Stimulated activated CD4-positive, alpha-beta T cell treated with anti-CD3 and anti-CD28 coated beads, TNF-alpha, amount 100 ng/mL, for 48 hours (primary cell): ENCODE measurements at places on chromosomes 16 and 17.
A peak's percentile ranks its signal among the peaks of the same experiment; 100 is the strongest.

DNA sequence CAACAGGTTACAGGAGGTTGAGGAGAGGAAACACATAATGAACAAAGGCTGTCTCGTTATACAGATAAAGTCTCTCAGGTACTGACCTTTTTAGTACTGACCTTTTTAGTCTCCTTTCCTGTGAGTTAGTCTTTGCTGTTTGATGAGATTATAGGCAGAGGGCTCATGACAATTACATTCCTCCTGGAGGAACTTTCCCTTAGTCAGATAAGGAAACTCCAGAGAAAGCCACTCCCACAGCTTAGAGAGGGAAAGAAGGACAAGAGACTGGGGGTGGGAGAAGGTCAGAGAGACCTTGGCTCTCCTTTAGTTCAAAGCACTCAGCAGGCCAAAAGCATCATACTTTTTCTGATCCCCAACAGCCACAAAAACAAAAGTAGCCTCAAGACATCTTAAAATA, 15.3 kb upstream of the PSMD7 start:
- no peak for DNase-seq

- no peak for DNase-seq
Observed at GRCh38 chr16:1113889-1114526, 18.0 kb upstream of the C1QTNF8 start.

DNA sequence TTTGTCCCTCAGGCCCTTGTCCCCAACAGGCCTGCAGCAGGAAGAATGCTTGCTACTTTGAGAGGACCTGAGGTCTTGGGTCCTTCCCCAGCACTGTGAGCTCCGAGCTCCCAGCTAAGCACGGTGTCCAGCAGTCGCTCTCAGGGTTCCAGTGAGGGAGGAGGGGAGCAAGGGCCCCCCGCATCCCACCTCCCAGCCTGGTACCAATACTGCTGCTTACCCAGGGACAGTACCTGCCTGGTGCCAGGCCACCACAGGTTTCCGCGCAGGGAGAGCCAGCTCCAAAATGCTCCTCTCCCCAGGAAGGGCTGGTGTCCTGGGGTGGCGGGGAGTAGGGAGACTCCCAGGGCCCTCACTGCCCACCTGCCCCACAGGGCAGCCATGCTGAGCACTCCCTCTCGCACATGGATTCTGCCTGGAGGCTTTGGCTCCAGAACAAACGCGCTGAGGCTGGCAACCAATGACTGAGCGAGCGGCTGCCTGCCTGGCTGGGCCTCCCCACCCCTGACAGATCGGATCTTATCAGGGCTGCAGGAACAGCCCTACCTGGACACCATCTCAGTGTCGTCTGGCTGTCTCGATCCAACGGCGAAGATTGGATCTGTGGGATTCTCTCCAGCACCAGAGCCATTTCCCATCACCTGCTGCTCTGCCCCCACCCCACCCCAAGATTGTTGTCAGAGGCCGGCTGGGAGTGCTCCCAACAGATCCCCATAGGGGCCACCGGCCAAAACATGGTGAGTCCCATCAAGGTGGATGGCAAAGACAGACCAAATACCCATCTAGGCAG, 2.4 kb downstream of the DOK4 start:
- no peak for DNase-seq

GRCh38 chr16:23899869-23900268, 64.1 kb downstream of the PRKCB start:
- DNase-seq, result no peak

DNA sequence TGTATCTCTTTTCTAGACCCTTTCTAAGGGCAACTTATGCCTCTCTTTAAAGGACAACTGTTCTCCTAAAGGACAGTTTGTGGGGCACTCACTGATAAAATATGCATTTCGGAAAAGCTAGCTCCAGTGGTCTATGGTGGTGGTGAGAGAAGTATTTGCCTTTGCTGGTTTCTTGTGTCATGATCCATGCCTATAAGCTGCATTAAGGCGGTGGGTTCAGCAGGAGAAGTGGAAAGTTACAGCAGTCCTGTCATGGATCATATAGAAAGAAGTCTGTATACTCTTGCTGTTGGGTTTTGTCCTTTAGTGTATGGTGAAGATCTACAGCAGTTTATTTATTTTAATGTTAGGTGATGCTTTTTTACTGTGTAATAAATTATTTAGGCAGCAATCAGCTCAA, 563.9 kb upstream of the PSMD7 start:
- no peak for DNase-seq

- no peak for DNase-seq
Observed at GRCh38 chr17:80129006-80129565, 17.8 kb downstream of the EIF4A3 start.

GRCh38 chr17:76292567-76292966, 15.5 kb downstream of the QRICH2 start:
- DNase-seq, result no peak

GRCh38 chr16:13793841-13794409, 126.0 kb upstream of the ERCC4 start:
- no peak for DNase-seq

GRCh38 chr17:4634976-4635375, 6.5 kb downstream of the ALOX15 start:
- DNase-seq, result no peak

DNA sequence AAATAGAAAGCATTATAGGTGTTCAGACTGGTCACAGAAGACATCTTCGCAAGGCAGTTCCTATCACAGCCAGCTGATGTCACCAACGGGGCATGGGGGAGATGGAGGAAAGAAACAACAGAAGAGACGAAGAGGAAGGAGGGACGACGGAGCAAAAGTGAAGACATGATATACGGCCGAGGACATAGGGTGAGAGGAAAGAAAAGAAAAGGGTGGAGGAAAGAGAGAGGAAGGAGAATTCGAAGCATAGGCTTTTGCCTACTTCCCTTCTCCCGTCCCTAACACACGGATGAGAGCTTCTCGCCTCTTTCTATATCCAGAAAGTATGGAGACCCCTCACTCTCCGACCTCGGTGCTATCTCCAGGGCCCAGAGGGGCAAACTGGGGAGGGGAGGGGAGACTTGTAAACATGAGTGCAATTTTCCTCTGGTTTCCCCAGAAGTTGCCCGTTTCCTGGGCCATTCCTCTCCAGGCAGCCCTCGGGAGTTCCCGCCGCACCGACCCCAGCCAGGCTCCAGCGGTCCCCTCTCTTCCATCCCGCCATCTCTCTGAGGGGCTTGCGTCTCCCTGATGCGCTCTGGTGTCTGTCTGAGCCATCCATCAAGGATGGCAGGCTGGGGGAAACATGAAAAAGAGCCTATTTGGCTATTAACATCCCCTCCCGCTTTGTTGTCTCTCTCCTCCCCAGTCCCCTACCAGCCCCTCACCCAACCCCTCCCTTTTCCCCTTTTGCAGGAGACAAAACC, 26.0 kb downstream of the COPZ2 start:
- DNase-seq, result no peak

DNA sequence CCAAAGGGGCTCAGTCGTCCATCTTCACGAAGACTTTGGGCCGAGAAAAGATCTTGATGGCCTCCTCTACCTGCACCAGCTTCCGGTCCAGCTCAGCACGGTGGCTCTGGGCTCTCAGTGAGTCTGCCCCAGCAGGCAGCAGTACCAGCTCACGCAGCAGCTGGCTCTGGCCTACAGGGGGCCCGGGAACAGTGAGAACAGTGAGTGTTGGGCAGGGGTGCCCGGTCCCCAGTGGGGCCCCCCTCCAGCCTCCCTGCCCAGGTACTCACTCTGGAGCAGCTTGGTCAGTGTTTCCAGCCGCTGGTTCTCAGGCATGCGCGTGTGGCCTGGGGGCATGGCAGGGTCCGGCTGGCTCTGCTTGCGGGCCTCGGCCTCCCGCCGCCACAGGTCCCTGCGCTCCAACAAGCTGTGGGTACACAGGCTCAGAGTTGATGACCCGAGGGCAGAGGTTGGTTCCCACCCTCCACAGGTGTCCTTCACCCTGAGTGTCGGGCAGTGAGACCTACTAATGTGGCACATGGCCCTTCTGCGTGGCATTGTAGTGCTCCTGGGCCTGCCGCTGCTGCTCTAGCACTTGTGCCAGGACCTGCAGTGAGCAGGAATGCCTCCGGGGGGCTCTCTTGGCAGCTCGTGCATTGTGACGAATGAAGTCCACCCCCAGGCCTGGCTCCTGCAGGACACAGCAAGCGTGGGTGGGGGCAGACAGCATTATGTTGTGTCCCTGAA, 2.6 kb downstream of the PARD6A start:
- DNase-seq, result no peak

GRCh38 chr17:29190592-29191207, 10.5 kb upstream of the MYO18A start:
- no peak for DNase-seq

- DNase-seq, result no peak
Observed at GRCh38 chr17:67818110-67819002, 6.9 kb upstream of the BPTF start.

GRCh38 chr17:58870747-58871146, 115.1 kb downstream of the PPM1E start:
- no peak for DNase-seq

DNA sequence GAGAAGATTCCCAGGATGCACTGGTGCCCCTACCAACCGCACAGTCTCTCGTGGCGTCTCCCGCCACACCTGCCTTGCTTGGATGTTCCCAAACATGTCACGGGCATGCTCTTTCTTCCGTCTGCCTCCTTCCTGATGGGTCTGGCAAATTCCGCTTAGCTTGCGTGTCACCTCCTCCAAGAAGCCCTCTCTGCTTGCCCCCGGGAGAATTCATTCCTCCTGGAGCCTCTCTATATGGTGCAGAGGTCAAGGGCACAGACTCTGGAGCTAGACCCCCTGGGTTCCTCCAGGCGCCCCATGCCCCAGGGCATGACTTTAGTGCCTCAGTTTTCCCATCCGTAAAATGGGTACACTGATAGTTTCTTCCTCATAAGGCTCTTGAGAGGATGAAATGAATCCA, 21.1 kb downstream of the LITAF start:
- no peak for DNase-seq

- DNase-seq, result no peak
Observed at GRCh38 chr16:85328676-85329058, 216.4 kb upstream of the CIBAR2 start.

- no peak for DNase-seq
Observed at GRCh38 chr17:81062014-81062780, 27.2 kb downstream of the BAIAP2 start.

DNA sequence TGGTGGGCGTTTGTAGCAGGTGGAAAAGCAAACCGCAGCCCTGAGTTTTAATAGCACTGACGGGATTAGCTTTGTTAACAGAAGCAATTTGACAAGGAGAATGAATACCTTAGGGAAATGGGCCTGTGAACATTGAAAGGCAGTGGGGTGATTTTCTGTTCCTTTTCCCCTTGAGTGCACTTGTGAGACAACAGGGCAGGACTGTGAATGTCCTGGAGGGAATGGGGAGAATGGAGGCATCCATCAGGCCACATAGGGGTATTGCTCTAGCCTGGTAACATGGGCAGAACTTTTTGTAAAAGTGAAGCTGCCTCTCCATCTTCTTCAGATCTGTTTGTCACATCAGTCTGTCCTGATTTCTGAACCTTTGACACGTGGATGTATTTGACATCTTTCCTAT, 26.2 kb downstream of the USP43 start:
- no peak for DNase-seq

GRCh38 chr16:30351586-30352419, 3.3 kb downstream of the CD2BP2 start:
- DNase-seq, result no peak

DNA sequence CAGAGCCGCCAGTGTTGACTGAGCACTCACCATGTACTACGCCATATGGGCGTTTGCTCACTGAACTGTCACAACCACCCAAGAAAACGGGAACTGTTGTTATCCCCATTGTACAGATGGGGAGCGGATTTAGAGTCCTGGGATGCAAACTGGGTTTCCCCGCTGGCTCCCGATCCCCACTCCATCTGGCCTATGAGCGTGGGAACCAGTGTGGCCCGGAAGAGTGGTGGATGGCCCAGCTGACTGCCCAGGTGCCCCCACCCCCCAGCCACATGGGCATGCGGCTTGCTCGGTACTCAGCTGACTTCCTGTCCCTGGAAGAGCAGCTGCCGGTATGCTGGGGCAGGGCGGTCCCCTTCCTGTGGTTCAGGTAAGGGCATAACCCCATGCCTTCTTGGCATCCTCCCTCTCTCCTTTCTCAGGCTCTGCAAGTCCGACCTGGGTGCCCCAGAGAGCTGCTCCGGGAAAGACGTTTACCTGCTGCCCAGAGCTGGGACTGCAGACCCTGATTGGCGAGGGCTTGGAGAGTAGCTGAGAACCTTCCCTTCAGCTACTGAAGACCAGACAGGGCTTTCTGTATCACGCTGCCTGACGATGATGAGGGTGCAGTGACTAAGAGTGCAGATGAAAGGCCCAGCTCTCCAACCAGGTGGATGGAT, 16.2 kb downstream of the SOCS3 start:
- peak; percentile 60 for DNase-seq

DNA sequence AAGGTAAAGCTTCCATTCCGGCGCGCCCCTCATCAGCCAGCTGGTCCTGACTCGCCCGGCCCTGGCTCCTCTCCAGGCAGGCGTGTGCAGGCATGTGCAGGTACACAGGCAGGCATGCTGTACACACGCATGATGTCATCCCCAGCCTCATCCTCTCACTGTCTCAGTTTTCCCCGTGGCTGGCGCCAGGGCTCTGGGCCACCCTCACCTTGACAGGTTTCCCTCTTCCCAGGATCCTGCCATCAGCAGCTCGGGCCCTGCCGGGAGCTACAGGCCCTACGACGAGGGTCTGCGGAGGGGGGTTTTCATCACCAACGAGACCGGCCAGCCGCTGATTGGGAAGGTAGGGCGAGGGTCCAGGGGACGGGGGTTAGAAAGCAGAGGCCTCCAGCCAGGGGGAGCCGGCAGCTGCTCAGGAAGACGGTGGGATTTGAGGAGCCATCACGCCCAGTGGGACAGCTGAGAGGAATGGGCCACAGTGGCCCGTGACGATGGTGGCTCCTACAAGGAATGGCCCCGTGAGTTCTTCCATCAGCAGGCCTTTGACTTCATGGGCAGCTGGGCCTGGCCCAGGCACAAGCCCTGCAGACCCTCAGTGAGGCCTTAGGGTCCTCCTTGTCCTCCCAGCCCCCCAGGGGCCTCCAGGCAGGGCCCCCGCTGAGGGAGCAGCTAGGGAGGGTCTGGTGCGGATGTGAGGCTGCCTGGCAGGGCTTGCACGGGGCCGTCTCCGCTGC, 8.5 kb downstream of the GAA start:
- no peak for DNase-seq

DNA sequence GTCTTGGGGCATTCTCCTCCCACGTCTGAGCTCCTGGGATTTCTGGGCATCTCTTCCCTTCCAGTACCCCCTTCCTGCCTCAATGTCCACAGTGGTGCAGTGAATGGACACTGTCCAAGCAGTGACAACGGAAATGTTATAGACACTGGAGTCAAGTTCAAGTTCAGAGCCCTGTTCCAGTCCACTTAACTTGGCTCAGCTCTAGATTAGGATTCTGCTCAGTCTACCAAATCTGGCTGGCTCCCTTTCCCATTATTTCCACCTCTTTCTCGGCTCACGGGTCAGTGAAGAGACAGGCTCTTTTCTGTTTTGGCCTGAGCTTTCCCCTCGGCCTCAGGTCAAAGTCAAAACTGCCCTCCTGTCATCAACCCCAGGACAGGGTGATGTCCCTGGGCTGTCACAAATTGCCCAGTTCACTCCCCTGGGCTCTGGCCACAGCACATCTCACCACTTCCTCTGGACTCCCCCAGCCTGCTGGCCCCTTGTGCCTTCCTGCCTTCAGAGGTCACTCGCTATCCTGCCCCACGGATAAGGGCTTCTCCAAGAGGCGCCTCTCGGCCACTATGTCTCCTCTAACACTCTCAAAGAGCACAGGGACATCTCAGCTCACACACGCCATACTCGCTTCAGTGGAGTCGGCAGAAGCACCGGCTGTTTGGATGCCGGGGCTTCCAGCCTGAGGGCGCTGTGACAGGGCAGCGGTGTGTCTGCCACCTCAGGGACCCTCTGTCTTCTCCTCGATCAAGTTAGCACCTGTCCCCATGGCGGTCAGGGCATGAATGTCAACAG, 17.7 kb upstream of the MRPL38 start:
- DNase-seq, result no peak
